Lung microvascular endothelial cell (primary cell): ENCODE measurements at places on chromosomes 13 and 19. TPM values are rescaled to one million over a fixed set of nuclear protein-coding genes. Genes with fewer than 3 reads are reported as not detected.

GRCh38 chr19:54461613-54462012, 2.0 kb downstream of the LENG9 start:
- DNase-seq: no peak

The ZNF556 gene
- not detected in 2 replicates for total RNA-seq

DNA sequence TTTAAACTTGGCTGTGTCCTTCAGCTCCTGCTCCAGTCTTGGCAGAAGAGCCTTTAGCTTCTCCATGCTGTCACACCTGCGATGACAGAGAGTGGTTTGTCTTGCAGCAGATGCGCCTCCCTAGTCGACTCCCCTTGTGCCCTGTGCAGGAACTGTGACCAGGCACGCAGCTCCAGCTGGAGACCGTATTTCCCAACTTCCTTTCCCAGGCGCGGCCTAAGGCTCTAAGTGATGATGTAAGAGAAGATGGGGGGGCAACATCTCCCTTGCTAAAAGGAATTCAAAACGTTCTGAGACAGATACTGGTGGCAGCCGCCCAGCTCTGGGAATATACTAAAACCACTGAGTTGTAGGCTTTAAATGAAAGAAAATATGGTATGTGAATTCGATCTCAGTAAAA, 16.3 kb downstream of the DCUN1D2 start:
- DNase-seq: peak; percentile 79

GRCh38 chr13:45356966-45357672, 16.1 kb upstream of the TPT1 start:
- DNase-seq: no peak

The HAUS5 gene
- 3.4 and 3.9 TPM in 2 replicates for total RNA-seq

The KIR2DL1 gene
- total RNA-seq: not detected in 2 replicates

The COX6B2 gene
- not detected in 2 replicates for total RNA-seq

GRCh38 chr13:45282994-45283393, 58.0 kb downstream of the TPT1 start:
- DNase-seq: no peak

DNA sequence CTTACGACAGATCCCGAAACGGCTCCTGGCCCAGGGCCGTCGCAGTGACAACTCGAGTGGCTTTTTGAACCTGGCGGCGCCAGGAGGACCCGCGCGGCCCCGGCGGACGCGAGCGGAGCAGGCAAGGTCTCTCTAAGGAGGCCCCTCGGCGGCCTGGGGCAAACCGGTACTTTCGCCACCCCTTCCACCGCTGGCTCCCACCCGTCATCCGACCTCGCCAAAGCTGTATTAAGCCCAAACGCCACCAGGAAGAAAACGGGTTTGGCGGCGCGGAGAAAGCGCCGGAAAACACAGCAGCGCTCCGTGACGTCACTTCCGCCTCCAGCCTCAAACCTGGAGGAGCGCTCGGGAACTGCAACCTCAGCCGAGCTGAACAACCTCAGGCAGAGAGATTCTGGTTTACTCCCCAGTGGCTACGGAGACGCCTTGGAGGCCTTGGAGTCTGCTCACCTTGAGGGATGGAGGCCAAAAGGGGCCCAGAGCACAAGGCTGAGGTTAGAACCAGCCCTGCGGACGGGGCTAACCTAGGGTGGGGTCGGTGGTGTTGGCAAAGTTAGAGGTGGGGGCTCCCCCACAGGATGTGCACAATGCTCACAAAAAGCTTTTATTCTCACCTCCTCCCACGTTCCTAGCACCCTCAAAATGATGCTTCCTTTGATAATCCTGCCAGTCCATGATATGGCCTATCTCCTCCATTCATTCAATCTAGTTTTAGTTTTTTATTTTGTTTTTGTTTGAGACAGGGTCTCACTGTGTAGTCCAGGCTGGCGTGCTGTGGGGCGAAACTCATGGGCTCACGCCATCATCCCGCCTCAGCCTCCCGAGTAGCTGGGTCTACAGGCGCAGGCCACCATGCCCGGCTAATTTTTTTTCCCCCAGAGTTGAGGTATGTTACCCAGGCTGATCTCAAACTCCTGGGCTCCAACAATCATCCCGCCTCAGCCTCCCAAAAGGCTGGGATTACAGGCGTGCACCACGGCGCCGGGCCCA, at the start of gene ZNF266:
Gene ZNF266, minus strand, starts transcription at position 295 of the 990 bp plus-strand sequence. CDS start 15,484 bp downstream, outside the sequence.
- peak; percentile 94 for DNase-seq

The C13orf42 gene
- not detected in 2 replicates for total RNA-seq

DNA sequence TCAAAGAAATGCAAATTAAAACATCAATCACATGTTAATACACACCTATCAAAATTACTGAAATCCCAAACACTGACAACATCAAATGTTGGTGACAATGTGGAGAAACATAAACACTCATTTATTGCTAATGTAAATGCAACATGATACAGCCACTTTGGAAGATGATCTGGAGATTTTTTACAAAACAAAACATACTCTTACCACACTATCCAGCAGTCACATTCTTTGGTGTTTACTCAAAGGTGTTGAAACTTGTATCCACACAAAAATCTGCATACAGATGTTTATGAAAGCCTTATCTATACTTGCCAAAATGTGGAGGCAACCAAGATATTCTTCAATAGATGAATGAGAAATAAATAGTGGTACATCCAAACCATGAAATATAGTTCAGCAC, 1219.5 kb upstream of the PCDH20 start:
- no peak for DNase-seq
